ENCODE measurements at places on chromosomes 5 and 9. TPM values are rescaled to one million over a fixed set of nuclear protein-coding genes. Genes with fewer than 3 reads are reported as not detected.

AIF1L gene
- total RNA-seq, result 4.4 TPM

CTNNA1 gene
- total RNA-seq, result 250 TPM

RASGEF1C gene
- total RNA-seq, result not detected

NDUFAF2 gene
- total RNA-seq, result 57.5 TPM

IFNA21 gene
- not detected for total RNA-seq

RANBP17 gene
- total RNA-seq, result 4.2 TPM

BSPRY gene
- 0.04 TPM for total RNA-seq

KLF4 gene
- 17.6 TPM for total RNA-seq

FOXD4 gene
- total RNA-seq, result 0.10 TPM

NDFIP1 gene
- 34.6 TPM for total RNA-seq

DNA sequence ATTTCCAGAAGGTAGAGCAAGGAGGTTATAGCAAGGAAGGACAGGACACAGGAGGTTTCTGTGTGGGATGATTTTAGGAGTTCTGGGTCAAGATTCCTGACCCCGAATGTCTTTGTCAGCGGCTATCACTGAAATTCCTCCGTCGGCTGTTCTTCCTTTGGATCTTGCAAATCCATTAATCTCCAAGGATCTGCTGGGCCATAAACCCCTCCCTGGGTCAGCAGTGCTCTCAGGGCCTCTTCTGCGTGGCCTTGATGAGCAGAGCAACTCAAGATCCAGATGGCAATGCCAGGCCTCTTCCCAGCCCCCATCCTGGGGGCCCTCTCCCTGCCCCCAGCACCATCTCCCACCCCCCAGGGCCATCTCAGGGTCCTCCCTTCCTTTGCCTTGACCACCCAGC lies 16.3 kb upstream of the COL27A1 start:
- no peak for DNase-seq

DNA sequence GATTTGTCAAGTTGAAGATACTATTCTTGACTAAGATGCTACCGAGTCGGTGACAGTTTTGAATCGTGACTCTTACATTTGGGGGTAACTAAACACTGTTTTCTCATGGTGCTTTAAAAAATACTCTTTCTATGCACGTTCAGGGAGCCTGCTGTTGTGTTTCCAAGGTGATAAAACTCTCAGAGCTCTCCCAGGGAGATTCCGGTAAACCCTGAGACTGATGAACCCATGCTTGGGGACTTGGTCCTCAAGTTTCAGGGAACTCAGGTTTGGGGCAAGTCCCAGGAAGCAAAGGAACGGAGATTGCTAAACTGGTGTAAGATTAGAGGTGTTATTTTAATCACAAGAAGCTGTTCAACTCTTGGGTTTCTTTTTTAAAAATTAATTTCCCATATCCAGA lies 1.4 kb downstream of the GDA start:
- no peak for DNase-seq

GRCh38 chr5:156399323-156399722 lies 72.4 kb downstream of the SGCD start:
- DNase-seq, result no peak

GRCh38 chr9:108617676-108618075 lies 238.1 kb downstream of the ACTL7B start:
- peak; percentile 65 for DNase-seq

- no peak for DNase-seq
These were observed 217.2 kb downstream of the RFX3 start for GRCh38 chr9:3308609-3309008.

DNA sequence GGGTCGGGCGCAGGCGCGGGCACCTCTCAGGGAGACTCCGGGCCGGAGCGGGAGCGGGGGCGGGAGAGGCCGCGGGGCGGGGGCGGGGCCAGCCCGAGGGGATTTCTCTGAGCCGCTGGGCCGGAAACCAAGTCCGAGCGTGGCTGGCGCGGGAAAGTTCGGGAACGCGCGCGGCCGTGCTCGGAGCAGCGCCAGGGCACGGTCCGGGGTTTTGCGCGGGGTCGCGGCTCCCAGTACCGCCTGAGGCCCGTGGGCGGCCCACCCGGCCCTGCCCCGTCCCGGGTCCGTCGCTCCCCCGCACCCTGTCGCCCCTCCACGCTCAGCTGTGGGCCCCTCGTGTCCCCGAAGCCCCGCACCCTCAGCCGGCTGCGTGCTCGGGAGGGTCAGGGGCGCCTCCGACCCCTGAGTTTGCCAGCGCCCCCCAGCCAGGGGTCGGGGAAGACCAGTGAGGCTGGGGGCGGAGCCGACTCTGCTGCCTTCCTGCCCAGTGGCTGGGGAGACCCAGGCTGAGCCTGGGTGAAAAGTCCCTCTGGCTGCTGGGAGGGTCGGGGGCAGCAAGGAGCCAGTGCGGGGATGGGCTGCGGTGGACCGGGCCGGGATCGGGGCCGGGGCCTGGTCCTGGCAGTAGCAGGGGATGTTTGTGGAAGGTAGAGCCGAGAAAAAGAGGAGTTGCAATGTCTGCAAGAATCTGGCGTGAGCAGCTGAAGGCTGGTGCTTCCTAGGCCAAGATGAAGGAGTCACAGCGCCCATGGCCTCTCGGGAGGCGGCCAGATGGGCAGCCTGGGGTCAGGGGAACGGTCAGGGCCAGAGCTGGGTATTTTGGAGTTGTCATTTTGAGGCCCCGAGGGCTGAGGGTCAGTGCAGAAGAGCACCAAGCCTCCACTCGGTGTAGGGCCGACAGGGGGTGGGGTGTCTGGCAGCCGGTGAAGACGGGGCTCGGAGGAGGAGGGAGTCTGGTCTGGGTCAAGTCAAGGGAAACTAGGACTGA lies 588 bp downstream of the TRAF2 start:
- DNase-seq, result no peak

DNA sequence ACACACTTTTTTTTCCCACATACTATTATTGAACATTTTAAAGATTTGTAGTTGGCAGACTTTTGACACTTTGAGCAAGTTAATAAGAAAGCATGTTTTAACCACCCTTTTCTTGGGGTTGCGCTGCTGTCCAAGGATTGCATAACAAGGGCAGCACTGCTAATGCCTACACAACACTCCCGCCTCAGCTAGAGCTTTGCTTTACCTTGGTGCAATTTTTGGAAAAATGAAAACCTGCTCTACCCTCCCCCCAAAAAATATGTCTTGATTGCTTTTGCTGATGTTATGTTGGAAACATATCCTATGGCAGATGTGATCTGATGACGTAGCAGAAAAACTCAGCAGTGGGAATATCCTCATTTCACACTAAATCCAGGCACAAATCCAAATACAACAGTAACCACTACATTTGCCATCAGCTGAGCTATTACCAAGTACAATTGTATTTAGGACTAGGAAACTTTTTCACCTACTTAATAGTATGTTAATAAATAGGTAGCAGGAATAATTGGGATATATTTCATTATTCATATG lies 51.5 kb downstream of the UBE2R2 start:
- DNase-seq, result no peak

DNA sequence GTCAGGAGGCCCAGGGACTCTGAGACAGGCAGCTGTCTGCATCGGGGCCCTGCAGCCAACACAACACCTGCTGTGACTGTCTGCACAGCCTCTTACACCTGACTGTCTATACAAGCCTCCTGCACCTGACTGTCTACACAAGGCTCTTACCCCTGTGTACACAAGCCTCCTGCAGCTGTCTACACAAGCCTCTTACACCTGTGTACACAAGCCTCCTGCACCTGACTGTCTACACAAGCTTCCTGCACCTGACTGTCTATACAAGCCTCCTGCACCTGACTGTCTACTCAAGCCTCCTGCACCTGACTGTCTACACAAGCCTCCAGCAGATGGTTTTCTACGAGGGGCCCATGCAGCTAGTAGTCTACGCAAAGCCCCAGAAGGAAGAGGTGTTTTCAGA lies 18.6 kb downstream of the IRX2 start:
- no peak for DNase-seq

DNA sequence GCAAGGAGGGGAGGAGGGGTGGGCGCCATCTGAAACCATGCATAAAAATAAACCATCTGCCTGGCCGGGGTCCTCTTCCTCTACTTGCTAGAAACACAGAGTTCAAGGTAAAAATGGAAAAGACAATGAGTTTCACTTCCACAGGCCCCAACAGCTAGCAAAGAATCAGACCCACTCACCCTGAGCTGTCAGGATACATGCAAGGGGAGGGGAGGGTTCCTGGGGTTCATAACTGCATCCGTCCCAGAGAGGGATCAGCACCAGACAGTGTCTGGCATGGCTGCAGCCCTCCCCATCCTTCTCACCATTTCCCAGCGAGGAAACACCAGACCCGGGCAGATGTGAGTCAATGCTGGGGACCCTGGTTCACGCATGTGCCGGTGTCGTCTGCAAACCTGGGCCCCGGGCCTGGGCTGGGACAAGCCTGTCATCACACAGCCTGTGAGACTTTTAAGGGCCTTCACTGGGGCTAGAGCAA lies 55.4 kb downstream of the SEMA4D start:
- DNase-seq, result no peak

DNA sequence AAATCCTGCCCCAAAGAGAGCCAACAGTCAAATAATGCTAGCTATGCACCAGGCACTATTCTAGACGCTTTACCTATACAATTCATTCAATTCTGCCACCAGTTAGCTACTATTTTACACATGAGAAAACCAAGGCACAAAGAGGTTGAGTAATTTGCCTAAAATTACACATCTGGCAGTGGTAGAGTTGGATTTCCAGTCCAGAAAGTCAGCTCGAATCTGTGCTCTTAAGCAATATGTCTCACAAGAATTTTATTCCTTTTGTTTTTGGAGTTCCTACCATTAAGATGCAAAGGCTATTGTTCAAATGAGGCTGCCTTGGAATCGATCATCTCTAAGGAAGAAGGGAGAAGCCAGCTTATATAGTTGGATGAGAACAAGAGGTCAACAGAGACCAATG lies 256.9 kb upstream of the RASA1 start:
- DNase-seq, result no peak

- no peak for DNase-seq
These were observed 31.9 kb upstream of the HAND1 start for GRCh38 chr5:154509784-154510555.

- no peak for DNase-seq
These were observed 55.7 kb downstream of the LHFPL2 start for GRCh38 chr5:78592735-78593386.

DNA sequence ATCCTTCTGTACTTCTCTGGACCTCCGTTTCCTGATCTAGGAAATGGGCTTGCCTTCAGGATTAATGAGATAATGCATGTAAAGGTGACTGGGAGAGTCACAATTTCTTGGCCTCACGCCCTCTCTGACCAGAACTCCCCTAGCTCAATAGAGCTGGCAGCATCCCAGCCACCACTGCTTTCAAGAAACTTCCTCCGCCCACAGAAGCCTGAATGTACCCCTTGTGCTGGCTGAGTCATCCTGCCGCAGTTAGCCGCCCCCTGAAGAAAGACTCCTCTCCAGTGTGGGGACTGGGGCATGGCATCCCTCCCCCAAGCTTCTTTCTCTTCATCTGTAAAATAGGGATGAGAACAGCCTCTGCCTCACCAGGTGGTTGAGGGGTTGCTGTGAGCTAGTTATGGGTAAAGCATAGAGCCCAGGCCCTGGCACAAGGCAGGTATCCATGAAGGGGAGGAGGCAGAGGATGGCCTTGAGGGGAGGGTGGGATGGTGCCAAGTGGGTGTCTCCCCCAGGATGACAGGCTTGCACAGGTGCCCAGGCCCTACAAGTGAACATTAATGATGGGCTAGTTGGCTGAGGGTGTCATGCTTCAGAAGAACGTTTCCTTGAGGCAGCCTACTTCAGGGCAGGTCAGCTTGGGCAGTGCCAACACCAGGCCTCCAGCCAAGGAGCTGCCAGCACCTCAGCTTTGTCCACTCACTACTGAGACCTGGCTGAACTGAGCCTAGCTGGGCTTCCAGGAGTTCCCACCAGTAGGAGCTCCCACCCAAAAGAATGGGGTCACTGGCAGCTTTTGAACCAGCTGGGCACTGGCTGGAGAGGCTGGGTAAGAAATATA lies 3.4 kb downstream of the PDLIM4 start:
- no peak for DNase-seq

DNA sequence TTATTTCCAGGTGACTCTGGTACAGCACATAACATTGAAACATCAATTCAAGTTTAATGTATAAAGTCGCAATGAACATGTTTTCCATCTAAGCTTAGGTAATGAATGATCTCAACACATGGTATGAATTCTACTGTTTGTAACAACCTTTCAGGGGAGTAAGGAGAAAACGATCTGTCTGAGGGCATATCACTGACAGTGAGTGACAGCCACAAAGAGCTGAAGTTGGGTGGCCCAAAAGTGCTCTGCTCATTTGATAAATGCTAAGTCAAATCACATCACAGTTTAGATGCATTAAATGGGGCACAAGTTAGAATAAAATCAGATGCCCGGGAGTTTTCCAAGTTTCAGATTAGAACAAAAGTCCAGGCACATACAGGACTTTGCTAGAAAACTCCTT lies 1.2 kb downstream of the FANCC start:
- no peak for DNase-seq

DNA sequence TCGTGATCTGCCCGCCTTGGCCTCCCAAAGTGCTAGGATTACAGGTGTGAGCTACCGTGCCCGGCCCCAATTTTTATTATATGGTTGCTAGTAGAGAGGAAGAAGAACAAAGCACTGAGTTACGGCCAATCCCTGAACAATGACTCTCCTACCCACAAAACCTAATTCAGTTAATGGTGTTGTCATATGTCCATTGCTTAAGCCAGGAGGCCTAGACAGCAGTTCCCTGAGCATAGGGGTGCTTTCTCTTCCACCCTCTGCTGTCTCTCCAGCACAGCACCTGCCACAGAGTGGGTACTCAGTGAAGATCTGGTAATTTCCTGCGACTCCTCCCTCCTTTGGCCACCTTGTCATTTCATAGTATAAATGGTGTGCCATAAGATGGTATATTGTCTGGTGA lies 21.4 kb upstream of the LTC4S start:
- DNase-seq, result no peak

DNA sequence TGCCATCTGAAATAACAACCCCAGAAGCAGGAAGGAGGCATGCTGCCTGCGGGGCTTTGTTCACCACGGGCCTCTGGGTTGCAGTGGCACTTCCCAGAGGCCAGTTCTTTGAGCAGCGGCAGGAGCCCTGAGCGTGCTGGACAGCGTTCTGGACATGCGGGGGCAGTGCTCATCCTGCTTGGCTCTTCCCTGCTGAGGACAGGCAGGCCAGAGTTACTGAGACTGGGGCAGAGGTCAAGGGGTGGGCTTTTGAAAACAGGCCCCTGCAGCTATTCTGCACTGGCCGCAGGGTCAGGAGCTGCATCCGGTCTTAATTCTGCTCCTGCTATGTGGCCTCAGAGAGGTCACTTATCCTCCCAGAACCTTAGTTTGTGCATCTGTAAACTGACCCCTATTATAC lies 258.6 kb downstream of the FSTL4 start:
- no peak for DNase-seq

All from foreskin keratinocyte (primary cell).